ENCODE measurements at places on chromosomes 6 and 20.

DNA sequence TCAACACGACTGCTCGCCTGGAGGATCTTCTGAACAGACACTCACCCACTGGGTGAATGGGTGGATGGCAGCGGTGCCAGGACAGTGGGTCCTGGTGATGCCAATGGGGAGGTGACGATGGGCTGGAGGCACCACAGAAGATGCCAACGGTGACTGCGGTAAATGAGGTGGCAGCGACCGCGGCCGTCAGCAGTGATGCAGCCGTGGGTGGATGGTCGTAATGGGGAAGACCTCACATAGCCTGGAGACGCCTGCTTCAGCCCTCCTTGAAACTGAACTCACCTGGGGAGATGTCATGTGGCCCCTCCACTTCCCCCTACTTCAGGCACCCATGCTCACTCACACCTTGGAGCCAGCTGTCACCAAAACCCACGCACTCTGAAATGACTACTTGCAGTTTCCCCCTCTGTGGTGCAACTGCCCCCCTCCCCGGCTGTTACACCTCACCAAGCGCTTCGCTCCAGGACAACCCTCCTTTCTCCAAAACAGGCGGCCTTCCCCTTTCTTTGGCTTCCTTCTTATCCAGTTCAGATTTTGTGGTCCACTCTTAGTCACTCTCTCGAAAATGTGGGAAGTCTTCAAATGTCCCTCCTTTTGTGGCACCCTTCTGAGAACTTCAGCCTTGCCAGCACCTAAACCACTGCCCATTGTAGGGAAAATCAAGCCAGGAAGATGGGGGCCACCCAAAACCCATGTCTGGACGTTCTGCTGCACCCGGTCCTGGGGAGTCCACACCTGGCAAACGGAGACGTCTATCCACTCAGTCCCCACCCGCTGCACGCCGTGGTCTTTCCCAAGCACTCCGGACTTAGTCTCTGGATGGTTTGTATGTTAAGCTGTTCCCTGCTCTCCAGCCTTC, 10.4 kb upstream of the ABHD16B start:
- no peak for DNase-seq

DNA sequence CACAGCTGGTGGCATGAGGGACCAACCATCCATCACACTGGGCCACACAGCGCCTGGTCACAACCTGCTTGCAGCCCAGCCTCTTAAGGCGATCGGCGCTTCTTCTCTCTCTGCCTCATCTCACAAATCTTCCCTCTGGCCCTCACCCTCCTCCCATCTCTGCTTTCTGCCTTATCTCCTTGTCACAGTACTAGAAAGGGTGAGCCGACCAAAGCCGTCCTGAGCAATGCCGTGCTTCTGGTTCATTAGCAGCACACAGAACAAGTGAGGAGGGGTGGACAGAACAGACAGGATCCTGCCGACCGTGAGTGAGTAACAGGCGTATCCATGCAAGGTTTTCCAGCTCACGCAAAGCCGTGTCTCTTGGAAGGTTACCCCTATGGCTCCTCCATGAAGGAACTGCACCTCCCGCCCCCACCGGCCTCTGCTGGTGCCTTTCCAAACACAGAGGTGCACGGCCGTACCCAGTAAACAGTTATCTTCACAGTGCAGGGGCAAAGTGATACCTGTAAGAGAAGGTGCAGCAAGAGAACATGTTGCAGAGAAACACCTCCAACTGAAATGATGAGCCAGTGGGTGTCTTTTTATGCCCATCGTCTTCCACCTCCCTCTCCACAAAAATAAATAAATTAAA, 331.7 kb downstream of the FARS2 start:
- no peak for DNase-seq

GRCh38 chr6:89162047-89162371, 16.2 kb downstream of the PM20D2 start:
- no peak for DNase-seq

GRCh38 chr6:13560651-13561044, 13.8 kb upstream of the SIRT5 start:
- no peak for DNase-seq

Measured in fibroblast of skin of back (primary cell).